Esophagus squamous epithelium (tissue), 5 donors: ENCODE measurements at places on chromosomes 2 and 18. TPM values are rescaled to one million over a fixed set of nuclear protein-coding genes. Genes with fewer than 3 reads are reported as not detected.

DNA sequence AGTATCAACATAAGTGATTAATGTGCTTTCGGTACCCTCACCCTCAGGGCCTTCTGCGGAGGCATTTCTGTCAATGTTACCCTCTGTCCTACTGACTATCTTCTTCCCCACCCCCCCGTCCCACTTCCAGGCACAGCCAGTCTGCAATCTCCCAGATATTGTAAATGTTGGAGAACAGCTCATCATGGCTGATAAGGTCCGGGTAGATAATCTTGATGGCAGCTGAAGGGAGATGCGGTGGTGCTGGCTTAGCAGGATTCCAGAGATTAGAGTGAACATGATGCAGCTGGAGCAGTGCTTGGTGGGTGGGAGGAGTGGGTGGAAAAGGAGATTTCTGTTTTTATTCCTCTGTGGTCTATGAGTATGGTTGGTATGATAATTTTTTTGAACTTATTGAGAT, 15.5 kb downstream of the GTF2A1L start:
- DNase-seq, result no peak
- no peak overlapping the region for H3K4me3 ChIP-seq
- no peaks in the 10 kb centered on the region for H3K4me1 ChIP-seq
- no peak overlapping the region for H3K27ac ChIP-seq
- no peaks in the 10 kb centered on the region for H3K27me3 ChIP-seq
- no peaks in the 10 kb centered on the region for H3K36me3 ChIP-seq

- no peaks in the 10 kb centered on the region for H3K36me3 ChIP-seq
- peak overlapping the region; percentile 49 for H3K27ac ChIP-seq
- DNase-seq, result no peak
These were observed 58.5 kb downstream of the ROCK1 start for GRCh38 chr18:21053127-21053526.

DNA sequence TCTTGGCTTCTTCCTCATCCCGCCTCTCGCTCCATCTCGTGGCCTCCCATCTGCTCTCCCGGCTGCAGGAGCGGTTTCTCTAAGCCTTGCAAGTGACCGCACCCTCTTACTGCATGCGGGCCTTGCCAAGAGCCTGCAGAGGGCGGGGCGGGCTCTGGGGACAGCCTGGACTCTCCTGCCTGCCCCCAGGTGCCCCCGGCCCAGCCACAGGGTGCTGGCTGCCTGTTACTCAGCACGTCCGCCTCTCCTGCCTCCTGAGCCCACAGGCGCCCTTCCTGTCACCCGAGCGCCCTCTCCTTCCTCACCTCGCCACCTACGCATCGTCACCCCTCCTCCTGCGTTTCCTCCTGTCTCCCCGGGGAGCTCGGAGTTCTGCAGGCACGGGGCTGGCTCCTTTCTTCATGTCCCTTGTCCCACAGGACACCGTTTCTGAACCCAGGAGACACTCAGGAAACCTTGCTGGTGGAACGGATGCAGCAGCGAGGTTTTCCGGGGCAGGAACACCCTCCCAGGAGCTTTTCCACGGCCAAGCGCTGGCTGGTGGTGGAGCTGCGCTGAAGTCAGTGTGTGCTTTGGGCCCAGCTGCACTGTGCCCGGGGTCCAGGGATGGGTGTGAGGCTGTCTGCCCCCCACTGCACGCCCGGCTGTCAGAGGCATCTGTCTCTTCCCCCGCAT, 28.5 kb downstream of the HPCAL1 start:
- H3K4me1 ChIP-seq, result peaks cover 16% of the 10 kb centered on the region
- H3K36me3 ChIP-seq, result peaks cover 10% of the 10 kb centered on the region

GRCh38 chr18:31497836-31498573, at the start of gene DSG2:
DSG2 (plus strand) TSS chr18:31498177; CDS start chr18:31498252, 75 bp downstream.
- H3K4me1 ChIP-seq, result peaks cover 12% of the 10 kb centered on the region
- peak within 1 kb of the TSS; percentile 22 for H3K4me3 ChIP-seq
- DNase-seq, result no peak
- peak within 1 kb of the TSS; percentile 84 for H3K27ac ChIP-seq
- no peaks in the 10 kb centered on the region for H3K36me3 ChIP-seq

GRCh38 chr18:36933552-36933951, 104.6 kb downstream of the KIAA1328 start:
- H3K27ac ChIP-seq, result no peak overlapping the region
- H3K27me3 ChIP-seq, result no peaks in the 10 kb centered on the region
- no peaks in the 10 kb centered on the region for H3K4me1 ChIP-seq

GRCh38 chr18:74631623-74632350, 34.1 kb downstream of the ZNF407 start:
- no peak overlapping the region for H3K27ac ChIP-seq
- H3K36me3 ChIP-seq, result no peaks in the 10 kb centered on the region
- no peak for DNase-seq
- no peak overlapping the region for H3K4me3 ChIP-seq

- H3K4me3 ChIP-seq, result no peak overlapping the region
- no peaks in the 10 kb centered on the region for H3K36me3 ChIP-seq
- H3K27ac ChIP-seq, result no peak overlapping the region
- no peaks in the 10 kb centered on the region for H3K27me3 ChIP-seq
These were observed 123.0 kb downstream of the PMAIP1 start for GRCh38 chr18:60022671-60023276.

DNA sequence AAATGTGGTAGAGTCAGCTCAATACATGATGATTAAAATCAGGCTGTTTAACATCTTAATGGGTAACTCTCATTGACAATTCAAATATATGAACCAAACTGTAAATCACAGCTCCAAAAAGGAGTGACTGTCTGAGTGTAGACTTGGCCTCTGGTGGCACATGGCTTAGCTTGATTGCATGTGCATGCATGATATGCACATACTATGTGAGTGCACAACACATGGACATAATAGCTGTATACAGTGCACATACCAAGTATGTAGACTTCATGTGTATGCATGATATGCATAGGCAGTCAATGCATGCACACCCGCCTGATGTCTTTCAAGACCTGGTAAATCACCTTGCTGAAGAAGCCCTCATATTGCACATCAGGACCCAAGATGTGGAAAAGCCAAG, 252.0 kb upstream of the SOX11 start:
- DNase-seq, result no peak
- no peaks in the 10 kb centered on the region for H3K4me1 ChIP-seq
- H3K27ac ChIP-seq, result no peak overlapping the region
- H3K36me3 ChIP-seq, result no peaks in the 10 kb centered on the region

DNA sequence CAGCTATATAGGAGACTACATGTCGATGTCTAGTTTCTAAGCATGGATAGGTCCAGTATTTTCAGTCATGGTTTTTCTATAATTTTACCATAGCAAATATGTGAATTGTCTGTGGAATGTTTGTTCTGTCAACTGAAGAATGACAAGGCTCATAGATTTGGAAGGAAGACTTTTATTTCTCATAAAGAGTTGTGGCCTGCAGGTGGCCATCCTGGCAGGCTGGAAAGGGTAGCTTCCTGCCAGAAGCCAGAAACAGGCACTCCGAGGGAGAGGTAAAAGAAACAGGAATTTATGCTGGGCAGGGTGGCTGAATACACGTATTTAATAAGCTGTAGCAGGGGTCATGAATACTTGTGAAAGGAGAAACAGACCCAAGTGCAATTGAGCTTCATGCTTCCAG, 182.1 kb downstream of the PARD3B start:
- H3K4me3 ChIP-seq, result no peak overlapping the region
- H3K27me3 ChIP-seq, result no peaks in the 10 kb centered on the region
- H3K4me1 ChIP-seq, result no peaks in the 10 kb centered on the region
- no peak overlapping the region for H3K27ac ChIP-seq
- DNase-seq, result no peak

DNA sequence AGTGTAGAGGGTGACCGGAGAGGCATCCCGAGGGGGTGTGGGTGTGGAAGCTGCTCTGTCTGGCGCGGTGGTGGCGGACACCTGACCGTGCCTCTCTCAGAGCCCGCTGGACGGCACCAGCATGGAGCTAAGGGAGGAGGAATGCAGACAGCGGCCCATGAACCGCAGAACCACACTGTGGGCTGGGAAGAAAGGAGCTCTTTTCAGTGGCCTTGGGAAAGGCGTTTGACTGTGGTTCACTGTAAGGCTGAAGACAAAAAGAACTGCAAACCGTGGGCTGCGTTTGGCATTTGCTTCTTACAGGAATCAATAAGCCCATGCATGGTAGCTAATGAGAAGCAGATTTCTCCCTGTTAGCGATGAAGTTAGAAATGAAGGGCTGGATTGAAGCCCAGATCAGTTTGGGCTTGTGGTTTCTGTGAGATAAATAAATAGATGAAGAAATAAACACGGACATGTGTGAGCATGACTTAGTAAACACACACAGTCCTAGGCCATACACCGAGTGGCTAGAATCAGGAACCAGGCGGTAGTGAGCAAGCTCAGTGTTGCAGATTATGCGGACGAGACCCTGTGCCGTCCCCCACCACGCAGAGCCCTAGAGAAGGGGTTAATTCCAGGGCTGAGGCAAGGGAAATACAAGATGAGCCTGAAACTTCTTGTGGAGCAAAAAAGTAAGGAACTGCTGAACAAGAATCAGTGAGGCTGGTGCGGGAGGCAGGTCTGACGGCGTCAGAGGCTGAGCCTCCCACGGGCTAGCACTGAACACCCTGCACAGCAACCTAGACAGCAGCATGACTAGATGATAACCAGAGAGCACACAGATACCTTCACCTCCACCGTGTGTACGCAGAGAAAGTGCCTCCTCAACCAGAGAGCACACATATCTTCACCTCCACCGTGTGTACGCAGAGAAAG, 29.3 kb upstream of the NFATC1 start:
- H3K4me1 ChIP-seq, result no peaks in the 10 kb centered on the region
- DNase-seq, result no peak
- no peak overlapping the region for H3K4me3 ChIP-seq
- no peaks in the 10 kb centered on the region for H3K36me3 ChIP-seq
- H3K27ac ChIP-seq, result no peak overlapping the region

DNA sequence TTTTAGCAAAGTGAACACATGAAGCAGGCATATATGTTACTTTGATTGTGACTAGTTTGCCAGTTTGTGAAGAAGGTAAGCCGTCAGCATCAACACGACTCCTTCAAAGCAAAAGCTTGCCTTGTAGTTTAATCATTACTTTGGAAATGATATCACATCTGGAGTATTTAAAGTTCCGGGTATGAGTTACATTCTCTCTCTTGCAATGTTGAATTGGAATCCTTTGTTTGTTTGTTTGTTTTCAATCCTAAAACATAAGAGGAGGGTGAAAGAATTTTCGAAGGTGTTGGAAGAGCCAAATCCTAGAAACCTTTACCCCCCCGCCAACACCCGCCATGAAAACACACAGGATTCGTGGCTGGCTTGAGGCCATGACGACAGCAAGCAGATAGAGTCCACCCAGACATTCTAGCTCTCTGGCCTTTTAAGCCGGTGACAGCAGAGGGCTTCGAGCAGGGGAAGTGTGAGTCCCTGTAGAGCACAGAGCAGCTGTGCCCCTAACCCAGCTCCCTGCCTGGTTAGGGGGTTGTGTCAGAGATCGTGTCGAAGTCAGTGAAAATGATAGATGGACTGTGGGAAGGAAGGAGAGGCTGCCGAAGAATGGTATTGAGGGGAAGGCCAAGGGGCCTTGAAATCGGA, 103.8 kb upstream of the SMIM21 start:
- no peaks in the 10 kb centered on the region for H3K36me3 ChIP-seq
- no peak overlapping the region for H3K27ac ChIP-seq
- DNase-seq, result no peak
- H3K4me3 ChIP-seq, result no peak overlapping the region
- H3K27me3 ChIP-seq, result no peaks in the 10 kb centered on the region

DNA sequence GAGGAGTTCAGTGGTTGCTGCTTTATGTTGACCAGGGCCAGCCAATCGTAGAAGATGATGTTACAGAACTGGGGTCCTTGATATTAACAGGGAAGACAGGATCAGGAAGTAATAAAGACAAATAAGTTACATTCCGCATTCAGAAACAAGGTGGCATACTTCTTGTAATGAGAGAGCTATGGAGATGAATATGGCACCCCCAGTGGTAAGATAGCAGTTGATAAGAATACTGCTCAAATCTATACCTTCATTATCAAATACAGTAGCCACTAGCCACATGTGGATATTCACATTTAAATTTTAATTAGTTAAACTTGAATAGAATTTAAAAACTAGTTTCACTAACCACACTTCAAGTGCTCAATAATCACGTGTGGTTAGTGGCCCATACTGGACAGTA, 290.4 kb upstream of the RBMS1 start:
- H3K4me3 ChIP-seq, result no peak overlapping the region
- no peaks in the 10 kb centered on the region for H3K36me3 ChIP-seq
- H3K4me1 ChIP-seq, result no peaks in the 10 kb centered on the region
- H3K27ac ChIP-seq, result no peak overlapping the region
- DNase-seq, result no peak

DNA sequence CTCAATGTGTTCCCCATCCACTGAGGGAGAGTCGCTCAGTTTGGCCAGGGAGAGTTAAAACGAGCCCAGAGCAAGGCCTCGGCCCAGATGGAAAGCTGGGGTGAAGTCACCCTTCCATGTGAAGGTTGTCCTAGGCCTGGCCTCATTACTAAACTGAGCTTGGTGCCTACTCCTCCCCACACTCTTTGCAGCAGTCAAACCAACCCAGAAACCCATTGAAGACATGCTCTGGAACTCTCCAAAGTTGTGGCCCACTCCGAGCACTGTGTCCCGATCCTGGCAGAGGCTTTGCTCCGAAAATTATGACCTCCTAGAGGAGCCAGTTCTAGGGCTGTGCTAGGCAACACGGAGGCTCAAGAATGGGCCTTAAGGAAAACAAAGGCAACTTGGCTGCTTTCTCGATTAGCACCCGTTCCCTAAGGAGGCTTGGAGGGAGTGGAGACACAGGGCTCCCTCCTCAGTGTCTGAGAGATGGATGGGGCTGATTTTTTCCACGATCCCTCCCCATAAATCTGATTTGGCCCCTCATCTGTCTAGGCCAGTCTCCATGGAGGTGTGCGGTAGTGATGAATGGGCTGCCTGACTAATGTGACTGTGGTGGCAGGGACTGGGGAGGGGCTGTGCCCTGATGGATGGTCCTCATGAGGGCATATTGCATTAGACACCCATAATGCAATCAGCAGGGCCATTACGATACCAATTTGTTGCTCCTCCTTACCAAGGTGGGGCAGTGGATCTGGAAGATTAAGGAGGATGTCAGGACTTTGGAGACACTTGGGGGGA, 11.7 kb upstream of the CYP26B1 start:
- H3K4me1 ChIP-seq, result no peaks in the 10 kb centered on the region
- H3K27ac ChIP-seq, result no peak overlapping the region
- H3K4me3 ChIP-seq, result no peak overlapping the region
- no peaks in the 10 kb centered on the region for H3K36me3 ChIP-seq
- H3K27me3 ChIP-seq, result peaks cover 40% of the 10 kb centered on the region
- DNase-seq, result no peak

DNA sequence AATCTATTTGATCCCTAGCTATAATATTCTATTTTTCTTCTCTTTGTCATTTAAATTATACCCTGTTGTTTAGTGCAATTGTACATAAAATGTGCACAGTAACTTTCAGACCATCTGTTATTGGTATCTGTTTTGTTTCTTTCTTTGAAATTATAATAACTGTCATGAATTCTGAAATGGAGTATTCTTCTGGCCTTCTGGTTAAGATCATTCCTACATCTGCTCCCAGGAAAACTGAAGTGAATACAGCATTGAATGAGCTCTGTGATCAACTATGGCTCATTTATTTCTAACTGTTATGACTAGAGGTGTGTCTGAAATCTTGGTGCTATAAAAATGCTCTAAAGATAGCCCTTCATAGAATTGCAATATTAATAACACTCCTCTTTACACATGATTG, 788.4 kb upstream of the TMEFF2 start:
- no peaks in the 10 kb centered on the region for H3K27me3 ChIP-seq
- no peaks in the 10 kb centered on the region for H3K4me1 ChIP-seq
- DNase-seq, result no peak
- H3K4me3 ChIP-seq, result no peak overlapping the region
- H3K27ac ChIP-seq, result no peak overlapping the region

The ARHGAP28 gene
- 2.6 TPM for total RNA-seq

The FBXO15 gene
- 0.32 TPM for total RNA-seq

The MC4R gene
- total RNA-seq, result not detected

The DSG4 gene
- total RNA-seq, result not detected

The IWS1 gene
- total RNA-seq, result 34.1 TPM

The SPC25 gene
- 11.7 TPM for total RNA-seq

The ZAP70 gene
- 7.8 TPM for total RNA-seq

The AKAIN1 gene
- not detected for total RNA-seq

The PLEK gene
- 8.2 TPM for total RNA-seq
